Stimulated activated CD4-positive, alpha-beta T cell treated with anti-CD3 and anti-CD28 coated beads, Interleukin-1b, Interleukin-23, amount 100 ng/mL, for 4 hours (primary cell): ENCODE measurements at places on chromosomes 3 and 15.

DNA sequence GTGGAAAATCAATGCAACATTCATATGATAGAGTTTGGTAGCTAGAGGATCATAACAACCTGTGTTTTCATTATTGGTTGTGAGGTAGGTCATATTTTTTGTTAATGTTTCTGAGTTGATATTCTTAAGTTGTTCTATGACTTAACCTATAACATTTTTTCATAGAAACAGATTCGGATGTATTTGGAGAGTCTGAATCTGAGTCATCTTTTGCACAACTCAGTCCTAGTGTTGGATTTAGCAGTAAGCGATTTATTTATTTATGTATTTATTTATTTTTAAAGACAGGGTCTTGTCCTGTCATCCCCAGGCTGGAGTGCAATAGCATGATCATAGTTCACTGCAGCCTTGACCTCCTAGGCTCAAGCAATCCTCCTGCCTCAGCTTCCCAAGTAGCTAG is 292.8 kb upstream of the ZNF717 start:
- DNase-seq = no peak

- no peak for DNase-seq
Measured at GRCh38 chr15:32828507-32829186, 110.8 kb downstream of the GREM1 start.

DNA sequence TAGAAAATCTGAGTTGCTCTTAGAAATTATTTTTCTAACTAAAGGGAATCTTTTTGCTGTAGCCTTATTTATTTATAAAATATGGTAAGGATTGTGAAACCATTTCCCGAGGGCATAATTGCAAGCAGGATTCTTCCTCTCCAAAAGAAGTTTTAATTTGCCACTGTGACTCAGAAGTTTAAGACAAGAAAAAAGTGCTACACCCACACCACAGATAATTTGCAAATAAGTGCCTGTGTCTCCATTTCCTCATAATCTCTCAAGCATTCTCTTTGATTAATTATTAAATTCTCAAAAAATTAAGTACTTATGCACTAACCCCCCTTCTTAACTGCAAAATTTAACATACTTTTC is 43.6 kb downstream of the RASA2 start:
- DNase-seq = no peak

DNA sequence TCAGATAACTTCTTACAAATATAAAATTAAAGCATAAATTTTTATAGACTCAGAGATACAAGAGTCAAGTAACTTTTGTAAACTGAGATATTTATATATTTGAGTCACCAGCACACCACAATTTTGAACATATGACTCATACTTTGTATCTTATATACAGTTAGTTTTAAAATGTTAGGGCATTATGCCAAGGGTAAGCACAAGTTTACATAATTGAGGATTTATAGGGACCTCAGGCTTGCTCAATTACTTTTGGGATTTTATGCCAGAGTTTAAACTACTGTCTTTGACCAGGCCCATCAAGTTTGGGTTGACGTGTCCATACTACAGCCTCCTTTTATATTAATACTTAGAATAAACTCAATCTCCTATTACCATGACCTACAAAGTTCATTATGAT is 7.4 kb upstream of the FGF7 start:
- no peak for DNase-seq

- DNase-seq = no peak
Measured at GRCh38 chr3:13039213-13039896, 33.9 kb downstream of the IQSEC1 start.

DNA sequence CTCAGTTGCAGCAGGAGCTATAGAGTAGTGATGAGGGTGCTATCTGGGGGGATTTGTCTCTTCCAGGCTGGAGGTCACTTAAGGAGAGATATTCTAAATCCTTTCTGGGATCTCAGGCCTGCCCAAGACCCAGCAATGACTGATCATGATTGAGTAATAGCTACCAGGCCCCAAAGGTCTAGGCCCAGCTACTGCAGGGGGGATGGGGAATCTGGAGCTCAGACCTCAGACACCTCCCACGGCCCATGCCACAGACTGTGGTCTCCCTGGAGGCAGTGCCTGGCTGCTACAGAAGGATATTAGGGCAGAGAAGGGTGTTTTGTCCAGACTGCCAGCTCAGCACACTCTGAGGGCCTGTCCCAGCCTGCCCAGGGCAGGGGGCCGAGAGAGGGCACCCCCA is 6.9 kb downstream of the SLC38A3 start:
- no peak for DNase-seq
